T-helper 1 cell (primary cell): ENCODE measurements at places on chromosomes 5 and 9.

DNA sequence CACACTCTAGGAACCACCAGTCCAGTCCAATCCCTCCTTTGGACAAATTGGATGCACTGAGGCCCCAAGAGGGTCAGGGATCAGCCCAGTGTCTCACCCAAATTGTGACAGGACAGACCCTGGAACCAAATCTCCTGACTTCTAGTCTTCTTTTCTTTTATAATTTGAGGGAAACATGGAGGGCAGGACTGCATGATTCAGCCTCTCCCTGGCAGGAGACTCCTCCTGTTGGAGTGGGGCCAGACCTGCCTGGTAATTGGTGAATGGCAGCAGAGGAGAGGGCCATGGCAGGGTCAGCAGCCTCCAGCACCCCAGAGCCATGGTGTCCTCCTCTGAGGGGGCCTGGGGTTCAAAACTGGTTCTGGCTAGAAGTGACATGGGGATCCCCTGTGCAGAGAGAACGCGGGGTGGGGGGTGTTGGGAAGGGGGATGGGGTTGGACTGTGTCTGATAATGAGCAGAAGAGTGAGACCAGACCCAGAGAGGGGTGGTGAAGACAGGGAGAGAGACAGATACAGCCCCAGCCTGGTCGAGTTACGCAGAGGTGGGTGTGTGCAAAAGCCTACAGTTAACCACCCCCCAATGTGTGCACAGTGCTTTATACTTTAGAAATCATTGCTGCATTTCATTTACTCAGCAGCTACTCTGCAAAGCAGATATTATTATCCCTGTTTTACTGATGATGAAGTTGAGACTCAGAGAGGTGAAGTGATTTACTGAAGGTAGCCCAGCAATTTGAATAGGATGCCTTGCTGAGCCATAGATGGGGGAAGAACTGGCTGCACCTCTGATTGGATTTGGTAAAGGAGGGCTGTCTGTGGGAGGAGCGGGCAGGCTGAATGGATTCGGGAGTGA is 3.8 kb upstream of the SYNPO start:
- no peak for DNase-seq

DNA sequence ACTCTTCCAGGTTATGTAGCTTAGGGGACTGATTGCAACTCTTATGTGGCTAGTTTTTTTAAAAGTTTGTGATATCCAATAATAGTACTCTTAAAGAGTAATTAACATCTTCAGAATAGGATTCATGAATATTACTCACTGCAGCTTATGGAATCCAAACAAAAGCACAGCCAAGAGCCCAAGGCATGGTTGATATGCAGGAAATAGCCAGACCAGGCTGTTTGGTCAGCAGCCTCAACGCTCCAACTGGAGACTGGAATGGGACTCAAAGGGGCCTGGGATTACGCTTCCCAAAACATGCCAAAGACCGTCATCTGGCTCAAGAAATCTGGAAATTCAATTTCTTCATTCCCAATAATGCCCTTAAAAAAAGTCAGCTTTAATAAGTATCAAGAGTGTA is 268.6 kb downstream of the SEC61B start:
- DNase-seq = no peak

GRCh38 chr5:34692786-34693185 is 36.7 kb downstream of the RAI14 start:
- DNase-seq = no peak

- no peak for DNase-seq
Measured at GRCh38 chr5:143933451-143933850, 121.5 kb downstream of the HMHB1 start.

- DNase-seq = no peak
Measured at GRCh38 chr9:138009016-138009802, 131.6 kb downstream of the CACNA1B start.

GRCh38 chr5:90437663-90438062 is 28.1 kb upstream of the CETN3 start:
- no peak for DNase-seq

DNA sequence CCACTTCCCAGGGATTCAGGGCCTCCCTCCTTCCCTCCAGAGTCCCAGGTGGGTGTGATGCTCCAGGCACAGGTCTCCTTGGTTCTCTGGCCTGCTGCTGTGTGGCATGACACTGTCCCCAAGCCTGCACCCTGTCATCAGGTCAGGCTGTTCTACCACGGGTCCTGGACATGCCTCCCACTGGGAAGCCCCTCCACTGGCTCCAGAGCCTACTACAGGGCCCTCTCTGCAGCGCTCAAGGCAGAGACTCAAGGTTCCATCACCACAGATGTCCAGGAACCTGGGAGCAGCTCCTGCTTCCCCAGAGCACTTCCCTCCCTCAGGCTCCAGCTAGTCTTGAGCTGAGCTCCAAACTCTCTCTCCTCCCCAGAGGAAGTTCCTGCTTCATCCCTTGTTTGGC is 237.3 kb downstream of the PBX3 start:
- no peak for DNase-seq

GRCh38 chr5:141850244-141850768 is 27.9 kb downstream of the PCDH1 start:
- DNase-seq = no peak

- DNase-seq = no peak
Measured at GRCh38 chr5:110338341-110339083, 388.0 kb downstream of the TMEM232 start.

- DNase-seq = no peak
Measured at GRCh38 chr5:35133186-35133585, 85.4 kb upstream of the AGXT2 start.
